ENCODE measurements at places on chromosomes 5 and 9. TPM values are rescaled to one million over a fixed set of nuclear protein-coding genes. Genes with fewer than 3 reads are reported as not detected.

DNA sequence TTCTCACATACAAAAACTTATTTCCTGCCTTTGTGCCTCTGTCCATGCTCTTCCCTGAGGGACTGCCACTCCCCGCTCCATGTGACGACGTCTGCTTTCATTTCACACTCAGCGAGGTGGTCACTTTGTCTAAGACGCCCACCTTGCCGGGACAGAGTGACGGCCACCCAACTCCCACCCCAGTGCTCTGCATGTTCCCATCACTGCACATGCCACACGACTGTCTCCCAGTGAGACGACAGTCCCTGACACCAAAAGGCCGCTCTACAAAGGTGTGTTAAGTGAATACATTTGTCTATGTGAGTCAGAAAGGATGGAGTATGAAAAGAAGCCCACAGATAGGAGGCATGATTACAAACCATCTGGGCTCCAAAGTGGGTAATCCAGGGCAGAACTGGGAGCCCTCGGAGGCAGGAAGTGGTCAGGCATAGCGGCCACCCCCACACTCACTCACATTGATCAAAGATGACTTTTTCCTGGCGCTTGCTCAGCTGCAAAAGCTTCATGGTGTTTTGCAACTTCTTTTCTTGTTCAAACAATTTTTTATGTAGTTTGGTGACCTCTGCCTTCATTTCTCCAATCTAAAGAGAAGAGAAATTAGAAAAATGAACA lies 185.8 kb downstream of the CDK5RAP2 start:
- H3K27ac ChIP-seq = no peak overlapping the region
- no peak overlapping the region for H3K4me3 ChIP-seq
- H3K4me1 ChIP-seq = no peaks in the 10 kb centered on the region

GRCh38 chr9:86867804-86868313 lies 79.4 kb downstream of the GAS1 start:
- no peak overlapping the region for H3K27ac ChIP-seq
- H3K4me1 ChIP-seq = no peaks in the 10 kb centered on the region
- peaks cover 23% of the 10 kb centered on the region for H3K27me3 ChIP-seq
- no peak overlapping the region for H3K4me3 ChIP-seq
- DNase-seq = no peak
- H3K36me3 ChIP-seq = no peaks in the 10 kb centered on the region

Gene PRXL2C
- total RNA-seq = 10.4 TPM

GRCh38 chr9:92342825-92343488 lies 17.2 kb downstream of the CENPP start:
- peaks cover 19% of the 10 kb centered on the region for H3K36me3 ChIP-seq
- no peak overlapping the region for H3K4me3 ChIP-seq
- no peak overlapping the region for H3K27ac ChIP-seq
- DNase-seq = no peak
- no peaks in the 10 kb centered on the region for H3K27me3 ChIP-seq
- no peaks in the 10 kb centered on the region for H3K4me1 ChIP-seq

- H3K36me3 ChIP-seq = no peaks in the 10 kb centered on the region
- no peaks in the 10 kb centered on the region for H3K4me1 ChIP-seq
- H3K4me3 ChIP-seq = no peak overlapping the region
Measured at GRCh38 chr5:123350742-123351141, 72.5 kb downstream of the CEP120 start.

- no peak overlapping the region for H3K4me3 ChIP-seq
- H3K27ac ChIP-seq = no peak overlapping the region
- H3K36me3 ChIP-seq = no peaks in the 10 kb centered on the region
- peaks cover 9% of the 10 kb centered on the region for H3K27me3 ChIP-seq
- DNase-seq = no peak
Measured at GRCh38 chr5:109911731-109912130, 222.0 kb downstream of the MAN2A1 start.

DNA sequence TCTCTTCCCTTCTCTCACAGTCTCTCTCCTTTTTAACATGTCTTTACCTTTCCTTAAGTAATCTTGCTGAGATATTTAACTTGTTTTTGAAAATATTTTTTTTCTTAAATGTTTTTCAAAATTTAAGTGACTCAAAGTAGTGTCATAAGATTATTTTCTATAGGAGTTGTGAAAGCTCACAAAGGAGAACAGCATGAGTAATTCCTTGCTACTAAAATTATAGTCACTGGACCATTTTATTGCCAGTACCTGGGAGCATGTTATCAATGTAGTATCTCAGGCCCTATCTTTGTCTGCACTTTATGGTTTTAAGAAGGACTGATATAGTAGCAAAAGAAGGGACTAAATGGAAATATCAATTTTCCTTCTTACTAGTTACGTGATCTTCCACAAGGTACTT lies 181.9 kb downstream of the TMEM232 start:
- no peak overlapping the region for H3K4me3 ChIP-seq
- H3K27me3 ChIP-seq = no peaks in the 10 kb centered on the region
- no peaks in the 10 kb centered on the region for H3K36me3 ChIP-seq
- no peak overlapping the region for H3K27ac ChIP-seq

DNA sequence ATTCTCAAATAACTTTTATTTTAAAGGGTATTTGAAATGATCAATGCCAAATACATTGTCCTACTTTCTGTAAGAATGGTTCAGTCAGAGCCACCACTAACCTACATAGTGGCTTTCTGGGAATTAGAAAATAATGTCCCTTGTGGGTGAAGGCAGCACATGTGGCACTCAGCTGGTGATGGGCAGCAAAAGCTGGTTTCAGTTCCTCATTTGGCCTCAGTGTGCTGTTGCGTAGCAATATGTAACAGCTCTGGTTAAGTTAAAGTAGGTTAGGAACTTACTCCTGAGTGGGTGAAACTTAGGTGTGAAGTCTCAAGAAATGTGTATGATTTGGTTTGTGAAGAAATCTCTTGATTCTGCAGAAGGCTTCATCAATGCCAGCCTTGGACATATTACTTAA lies 99.6 kb upstream of the SPEF2 start:
- DNase-seq = no peak
- no peaks in the 10 kb centered on the region for H3K4me1 ChIP-seq
- no peaks in the 10 kb centered on the region for H3K36me3 ChIP-seq

Gene LIX1
- not detected for total RNA-seq

Gene MARCOL
- total RNA-seq = not detected

- no peak for DNase-seq
- no peaks in the 10 kb centered on the region for H3K36me3 ChIP-seq
- no peak overlapping the region for H3K4me3 ChIP-seq
- H3K4me1 ChIP-seq = peaks cover 19% of the 10 kb centered on the region
- H3K27ac ChIP-seq = no peak overlapping the region
Measured at GRCh38 chr9:92745331-92745730, 19.3 kb downstream of the BICD2 start.

DNA sequence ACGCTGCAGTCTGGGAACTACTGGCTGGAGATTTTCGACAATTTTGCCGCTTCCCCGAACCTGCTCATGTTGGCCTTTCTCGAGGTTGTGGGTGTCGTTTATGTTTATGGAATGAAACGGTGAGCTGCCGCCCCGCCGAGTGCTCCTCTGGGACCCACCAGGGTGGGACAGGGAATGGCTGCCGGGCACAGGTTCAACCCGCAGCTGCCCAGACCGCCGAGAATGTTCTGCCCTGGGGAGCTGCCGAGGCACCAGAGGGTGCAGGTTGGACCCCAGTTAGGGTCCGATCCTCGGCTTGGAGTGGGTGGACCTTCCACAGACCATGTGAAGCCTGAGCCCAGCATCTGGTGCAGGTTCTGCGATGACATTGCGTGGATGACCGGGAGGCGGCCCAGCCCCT lies 19.1 kb downstream of the SLC6A18 start:
- no peaks in the 10 kb centered on the region for H3K4me1 ChIP-seq
- no peak overlapping the region for H3K27ac ChIP-seq
- H3K36me3 ChIP-seq = no peaks in the 10 kb centered on the region
- no peak overlapping the region for H3K4me3 ChIP-seq
- H3K27me3 ChIP-seq = no peaks in the 10 kb centered on the region
